ENCODE measurements at places on chromosomes 2 and 18.

DNA sequence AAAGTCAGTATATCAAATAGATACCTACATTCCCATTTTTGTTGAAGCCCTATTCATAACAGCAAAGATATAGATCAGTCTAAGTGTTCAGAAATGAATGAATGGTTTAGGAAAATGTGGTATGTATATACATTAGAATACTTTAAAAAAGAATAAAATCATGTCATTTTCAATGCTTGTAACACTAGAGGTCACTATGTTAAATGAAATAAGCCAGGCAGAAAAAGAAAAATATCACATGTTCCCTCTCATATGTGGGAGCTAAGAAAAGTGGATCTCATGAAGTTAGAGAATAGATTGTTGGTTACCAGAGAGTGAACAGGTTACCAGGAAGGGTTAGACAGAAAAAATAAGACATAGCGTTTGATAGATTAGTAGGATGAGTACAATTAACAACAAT lies 1111.0 kb upstream of the SLC39A10 start:
- DNase-seq = no peak

DNA sequence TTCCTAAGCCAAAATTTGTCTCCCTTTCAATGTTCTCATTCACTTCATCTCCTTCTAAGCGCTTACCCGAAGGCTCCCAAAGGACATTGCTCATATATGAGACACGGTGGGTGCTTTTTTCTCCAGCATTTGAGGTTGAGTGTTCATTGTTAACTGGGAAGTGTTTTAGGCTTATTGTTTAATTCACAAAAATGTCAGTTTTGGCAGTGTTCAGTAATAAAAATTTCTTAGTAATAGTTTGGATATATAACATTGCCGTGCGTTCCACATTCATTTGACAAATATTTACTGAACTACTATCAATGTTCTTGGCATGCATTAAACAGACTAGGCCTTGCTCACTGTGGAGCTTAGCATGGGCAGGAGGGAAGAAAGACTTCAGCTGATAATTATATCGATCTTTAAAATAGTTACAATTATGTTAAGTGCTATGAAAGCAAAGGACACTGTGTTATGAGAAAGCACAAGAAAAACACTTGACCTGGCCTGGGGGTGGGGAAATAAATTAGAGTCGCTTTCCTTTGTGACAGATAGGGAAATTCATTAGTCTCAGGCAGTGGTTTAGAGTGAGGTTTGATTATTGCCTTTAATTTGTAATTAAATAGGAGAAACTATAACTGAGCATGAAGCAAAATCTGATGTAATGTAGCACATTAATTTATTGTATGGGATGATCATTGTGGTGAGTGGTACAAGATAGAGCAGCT lies 82.2 kb upstream of the DOCK10 start:
- DNase-seq = no peak

DNA sequence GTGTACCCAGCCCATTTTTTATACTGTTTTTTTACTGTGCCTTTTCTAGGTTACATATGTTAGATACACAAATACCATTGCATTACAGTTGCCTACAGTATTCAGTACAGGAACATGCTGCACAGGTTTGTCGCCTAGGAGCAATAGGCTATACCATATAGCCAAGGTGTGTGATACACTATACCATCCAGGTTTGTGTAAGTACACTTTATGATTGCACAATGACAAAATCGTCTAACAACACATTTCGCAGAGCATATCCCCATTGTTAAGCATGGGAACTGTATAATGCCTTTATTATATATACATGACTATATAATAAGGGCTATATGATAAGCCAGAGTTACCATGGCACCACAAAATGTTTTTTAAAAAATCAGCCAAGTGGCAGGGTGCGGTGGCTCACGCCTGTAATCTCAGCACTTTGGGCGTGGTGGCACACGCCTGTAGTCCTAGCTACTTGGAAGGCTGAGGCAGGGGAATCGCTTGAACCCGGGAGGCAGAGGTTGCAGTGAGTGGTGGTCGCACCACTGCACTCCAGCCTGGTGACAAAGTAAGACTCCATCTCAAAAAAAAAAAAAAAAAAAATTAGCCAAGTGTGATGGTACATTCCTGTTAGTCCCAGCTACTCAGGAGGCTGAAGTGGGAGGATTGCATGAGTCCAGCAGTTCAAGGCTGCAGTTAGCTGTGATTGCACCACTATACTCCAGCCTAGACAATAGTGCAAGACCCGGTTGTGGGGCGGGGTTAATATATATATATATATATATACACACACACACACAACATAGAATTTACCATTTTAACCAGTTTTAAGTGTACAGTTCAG lies 2.8 kb upstream of the CENPA start:
- DNase-seq = no peak

DNA sequence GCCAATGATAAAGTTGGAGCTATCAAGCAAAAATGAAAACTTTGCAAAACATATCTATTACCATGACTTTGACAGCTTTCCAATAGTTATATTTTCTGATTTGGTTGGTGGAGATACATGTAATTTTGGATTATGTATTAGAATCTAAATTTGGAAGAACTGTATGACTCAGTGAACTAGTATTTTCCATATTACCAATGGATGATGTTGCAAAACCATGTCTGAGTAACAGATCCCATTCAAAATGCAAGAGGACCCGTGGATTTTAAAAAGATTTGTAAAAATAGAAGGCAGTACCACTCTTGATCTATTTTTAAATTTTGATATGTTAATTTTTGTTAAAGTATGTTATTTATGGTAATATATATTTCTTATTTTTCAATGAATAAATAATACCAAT lies 83.0 kb downstream of the TAF4B start:
- DNase-seq = no peak

- DNase-seq = no peak
Observed at GRCh38 chr2:8365331-8365910, 316.4 kb upstream of the ID2 start.

GRCh38 chr2:54967269-54967668 lies 83.0 kb downstream of the RTN4 start:
- no peak for DNase-seq

- DNase-seq = no peak
Observed at GRCh38 chr2:22454826-22455485, 930.0 kb upstream of the KLHL29 start.

GRCh38 chr2:230557065-230557464 lies 141.1 kb downstream of the SP100 start:
- DNase-seq = no peak

GRCh38 chr18:13703899-13704298 lies 22.5 kb downstream of the FAM210A start:
- DNase-seq = no peak

DNA sequence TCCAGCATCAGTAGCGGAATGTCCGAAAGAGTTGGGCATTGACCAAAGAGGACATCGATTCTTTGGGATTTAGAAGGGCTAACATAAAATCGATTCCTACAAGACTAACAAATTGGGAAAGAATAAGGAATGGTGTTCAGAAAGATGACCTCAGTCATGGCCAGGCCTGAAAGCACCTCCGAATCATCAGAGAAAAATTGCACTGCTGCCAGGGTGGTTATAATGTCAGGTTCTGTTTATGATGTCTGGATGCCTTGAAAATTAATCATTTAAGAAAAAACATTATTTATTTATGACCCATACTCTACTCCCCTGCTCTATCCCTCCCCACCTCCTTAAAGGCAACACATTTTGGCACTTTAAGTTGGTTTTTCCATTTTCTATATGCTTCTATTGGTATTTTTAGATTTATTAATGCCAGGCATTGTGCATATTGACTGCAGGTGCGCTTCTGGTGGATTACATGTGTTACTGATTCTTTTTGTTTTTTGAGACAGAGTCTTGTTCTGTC lies 104.7 kb downstream of the MYCN start:
- no peak for DNase-seq

GRCh38 chr18:72985686-72986085 lies 117.9 kb upstream of the NETO1 start:
- no peak for DNase-seq

DNA sequence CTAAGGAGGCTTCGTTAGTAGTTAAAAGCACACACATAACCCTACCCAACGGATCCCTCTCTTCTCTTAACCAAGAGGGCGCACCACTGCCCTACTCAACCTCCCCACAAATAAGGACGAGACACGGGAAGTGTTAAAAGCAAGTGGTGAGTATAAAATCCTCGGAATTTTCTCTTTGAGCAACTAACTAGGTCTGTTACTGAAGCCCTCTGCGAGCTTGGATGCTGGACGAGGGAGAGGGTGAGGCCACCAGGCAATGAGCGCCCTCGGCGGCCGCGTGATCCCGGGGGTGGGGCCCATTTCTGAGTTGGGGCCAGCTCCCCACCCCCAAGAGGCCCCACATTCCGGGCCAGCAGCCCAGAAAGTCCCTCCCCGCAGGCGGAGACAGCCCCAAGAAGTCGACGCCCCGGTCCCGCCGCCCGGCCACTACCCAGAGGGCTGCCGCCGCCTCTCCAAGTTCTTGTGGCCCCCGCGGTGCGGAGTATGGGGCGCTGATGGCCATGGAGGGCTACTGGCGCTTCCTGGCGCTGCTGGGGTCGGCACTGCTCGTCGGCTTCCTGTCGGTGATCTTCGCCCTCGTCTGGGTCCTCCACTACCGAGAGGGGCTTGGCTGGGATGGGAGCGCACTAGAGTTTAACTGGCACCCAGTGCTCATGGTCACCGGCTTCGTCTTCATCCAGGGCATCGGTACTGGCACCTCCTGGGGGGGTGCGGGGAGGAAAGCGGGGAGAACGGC lies at the start of gene CYBRD1:
Gene CYBRD1, plus strand, starts transcription at position 423 of the 736 bp plus-strand sequence. Its CDS starts 72 bp downstream, at position 495.
- DNase-seq = no peak
